Astrocyte (in vitro differentiated cells and primary cell): ENCODE measurements at places on chromosomes 13 and 19. TPM values are rescaled to one million over a fixed set of nuclear protein-coding genes. Genes with fewer than 3 reads are reported as not detected.

The FUT3 gene
- total RNA-seq: 0.14 and 0.84 TPM in 2 replicates

The SYMPK gene
- 70.0 and 73.5 TPM in 2 replicates for total RNA-seq

The IGFL1 gene
- not detected in 2 replicates for total RNA-seq

The KLC3 gene
- total RNA-seq: 0.62 and 1.2 TPM in 2 replicates

The PRR22 gene
- 2.0 and 2.4 TPM in 2 replicates for total RNA-seq
